ENCODE measurements at places on chromosomes 11 and 22.

DNA sequence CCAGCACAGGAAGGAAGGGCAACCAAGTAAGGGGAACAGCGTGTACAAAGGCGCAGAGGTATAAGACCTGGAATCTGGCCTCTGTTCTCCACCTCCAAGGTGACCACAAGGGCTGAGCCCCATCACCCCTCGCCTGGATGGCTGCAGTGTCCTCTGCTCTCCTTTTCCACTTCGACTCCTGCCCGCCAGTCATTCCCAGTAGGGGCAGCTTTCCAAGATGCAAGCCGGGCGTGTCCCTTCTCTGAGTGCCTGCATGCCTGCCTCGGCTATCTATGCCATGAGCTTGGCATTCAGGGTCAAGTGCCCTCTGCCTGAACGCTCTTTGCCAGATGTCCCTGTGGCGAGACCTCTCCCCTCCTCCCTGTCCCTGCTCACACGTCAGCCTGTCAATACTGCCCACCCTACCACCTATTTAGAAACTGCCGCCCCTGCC is 17.0 kb downstream of the FADS3 start:
- DNase-seq: no peak

DNA sequence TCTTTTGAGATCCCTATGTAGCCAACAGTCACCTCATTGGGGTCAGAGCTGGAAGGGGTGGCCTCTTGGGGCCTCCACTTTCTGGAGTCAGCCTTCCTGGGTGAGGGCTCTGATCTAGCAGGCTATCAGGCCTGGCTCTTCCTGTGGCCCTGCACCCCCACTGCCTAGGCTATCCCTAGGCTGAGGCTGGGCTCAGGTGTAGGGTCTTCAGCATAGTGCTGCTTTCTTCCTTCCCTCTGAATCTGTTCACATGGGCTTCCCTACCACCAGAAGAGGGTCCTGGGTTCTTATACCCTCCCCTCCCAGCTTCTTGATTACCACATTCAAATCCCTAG is 456 bp upstream of the SPI1 start:
- DNase-seq: no peak

DNA sequence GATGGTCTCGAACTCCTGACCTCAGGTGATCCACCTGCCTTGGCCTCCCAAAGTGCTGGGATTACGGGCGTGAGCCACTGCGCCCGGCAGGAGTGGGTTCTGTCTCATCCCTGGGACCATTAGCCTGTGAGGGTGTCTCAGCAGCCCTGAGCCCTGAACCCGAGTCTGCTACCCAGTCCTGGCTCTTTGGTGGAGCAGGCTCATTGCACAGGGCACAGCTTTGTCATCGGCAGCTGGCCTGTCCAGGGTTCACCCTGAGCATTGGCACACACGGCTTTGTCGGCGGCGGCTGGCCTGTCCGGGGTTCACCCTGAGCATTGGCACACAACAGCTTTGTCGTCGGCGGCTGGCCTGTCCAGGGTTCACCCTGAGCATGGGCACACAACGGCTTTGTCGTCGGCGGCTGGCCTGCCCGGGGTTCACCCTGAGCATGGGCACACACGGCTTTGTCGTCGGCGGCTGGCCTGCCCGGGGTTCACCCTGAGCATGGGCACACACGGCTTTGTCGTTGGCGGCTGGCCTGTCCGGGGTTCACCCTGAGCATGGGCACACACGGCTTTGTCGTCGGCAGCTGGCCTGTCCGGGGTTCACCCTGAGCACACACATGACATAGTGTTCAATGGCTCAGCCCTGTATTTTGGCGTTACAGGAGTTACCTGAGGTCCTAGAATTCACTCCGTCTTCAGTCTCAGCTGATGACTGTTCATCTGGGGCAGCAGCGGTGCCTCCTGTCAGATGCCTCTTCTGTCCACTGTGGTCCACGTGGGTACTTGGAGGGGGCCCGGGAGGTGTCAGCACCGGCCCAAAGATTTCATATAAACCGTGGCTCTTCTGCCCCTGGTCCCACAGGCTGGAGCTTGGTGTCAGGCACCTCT is 1082.5 kb downstream of the BRD1 start:
- DNase-seq: no peak

- DNase-seq: no peak
These were observed 710 bp upstream of the THY1 start for GRCh38 chr11:119423509-119424254.

GRCh38 chr22:40578171-40578570 is 58.3 kb downstream of the MRTFA start:
- DNase-seq: no peak

GRCh38 chr11:63554877-63555223 is 8.3 kb downstream of the PLAAT2 start:
- DNase-seq: no peak

Data from ovary (tissue), 10 donors.